GM23338 (cell line): ENCODE measurements at places on chromosomes 5 and 9. TPM values are rescaled to one million over a fixed set of nuclear protein-coding genes. Genes with fewer than 3 reads are reported as not detected.
A peak's percentile ranks its signal among the peaks of the same experiment; 100 is the strongest.

ACSL6 gene
- 3.6 and 4.6 TPM in 2 replicates for total RNA-seq

DNA sequence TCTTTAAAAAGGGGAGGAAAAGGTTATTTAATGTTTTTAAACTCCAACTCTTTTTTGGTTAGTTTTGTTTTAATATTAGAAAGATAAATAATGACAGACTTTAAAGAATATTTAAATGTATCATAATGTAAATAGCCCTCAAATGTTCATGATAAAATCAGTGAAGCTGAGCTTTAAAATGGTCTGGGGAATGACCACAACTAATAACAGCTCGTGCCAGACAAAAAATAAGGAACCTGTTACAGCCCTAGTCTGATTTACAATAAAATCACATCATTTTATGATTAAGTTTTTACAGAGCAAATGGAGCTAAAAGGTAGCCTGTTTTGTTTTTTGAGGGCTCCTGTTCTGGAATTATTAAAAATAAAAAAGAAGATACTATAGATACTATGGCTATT lies 46.1 kb downstream of the VCAN start:
- no peak overlapping the region for H3K27ac ChIP-seq
- no peaks in the 10 kb centered on the region for H3K27me3 ChIP-seq
- peaks cover 28% of the 10 kb centered on the region; the same call in 1 of the 2 replicates for H3K36me3 ChIP-seq
- no peak for DNase-seq
- no peak overlapping the region for H3K4me3 ChIP-seq

DNA sequence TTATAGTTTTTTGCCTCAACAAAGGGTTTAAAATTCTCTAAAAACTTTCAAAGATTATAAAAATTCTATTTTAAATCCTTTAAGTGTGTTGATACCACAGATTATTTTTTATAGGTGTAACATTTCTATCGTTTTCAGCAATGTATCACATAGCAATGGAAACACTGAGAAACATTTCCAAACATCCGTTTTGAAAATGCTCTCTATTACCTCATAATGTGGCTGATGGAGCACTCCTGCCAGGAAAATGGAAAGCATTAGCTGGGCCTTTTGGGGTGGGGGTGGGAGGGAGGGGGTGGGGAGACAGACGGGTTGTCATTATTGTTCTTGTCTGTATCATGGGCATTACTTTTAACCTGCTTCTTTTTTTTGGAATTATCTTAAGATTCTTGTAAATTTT lies 516.5 kb downstream of the ACTL7B start:
- H3K4me3 ChIP-seq = no peak overlapping the region
- H3K27me3 ChIP-seq = no peaks in the 10 kb centered on the region
- DNase-seq = no peak
- no peak overlapping the region for H3K27ac ChIP-seq
- H3K4me1 ChIP-seq = peaks cover 5% of the 10 kb centered on the region; the same call in 1 of the 2 replicates
- H3K36me3 ChIP-seq = no peaks in the 10 kb centered on the region

DNA sequence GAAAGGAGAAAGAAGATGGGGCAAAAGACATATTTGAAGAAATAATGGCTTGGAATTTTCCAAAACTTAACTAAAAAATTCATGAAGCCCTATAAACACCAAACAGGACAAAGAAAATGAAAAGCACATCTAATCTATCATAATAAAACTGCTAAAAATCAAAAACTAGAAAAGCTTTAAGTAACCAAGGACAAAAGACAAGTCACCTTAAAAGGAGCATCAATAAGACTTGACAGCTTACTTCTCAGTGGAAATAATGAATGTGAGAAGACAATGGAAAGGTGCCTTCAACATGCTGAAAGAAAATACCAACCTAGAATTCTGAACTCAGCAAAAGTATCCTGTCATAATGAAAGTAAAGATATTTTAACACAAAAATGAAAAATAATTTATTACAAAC lies 27.0 kb downstream of the GTF3C4 start:
- no peak for DNase-seq
- H3K27ac ChIP-seq = no peak overlapping the region
- H3K4me1 ChIP-seq = no peaks in the 10 kb centered on the region
- no peaks in the 10 kb centered on the region for H3K27me3 ChIP-seq
- no peak overlapping the region for H3K4me3 ChIP-seq

- no peaks in the 10 kb centered on the region for H3K27me3 ChIP-seq
- no peak for DNase-seq
- H3K4me3 ChIP-seq = no peak overlapping the region
- no peak overlapping the region for H3K27ac ChIP-seq
- H3K36me3 ChIP-seq = no peaks in the 10 kb centered on the region
Measured at GRCh38 chr5:90347462-90347861, 62.1 kb downstream of the CETN3 start.

- no peaks in the 10 kb centered on the region for H3K36me3 ChIP-seq
- H3K27me3 ChIP-seq = no peaks in the 10 kb centered on the region
- no peak overlapping the region for H3K4me3 ChIP-seq
- no peak overlapping the region for H3K27ac ChIP-seq
- peak; percentile 67 for DNase-seq
Measured at GRCh38 chr9:21317956-21318923, 13.1 kb upstream of the IFNA5 start.

DNA sequence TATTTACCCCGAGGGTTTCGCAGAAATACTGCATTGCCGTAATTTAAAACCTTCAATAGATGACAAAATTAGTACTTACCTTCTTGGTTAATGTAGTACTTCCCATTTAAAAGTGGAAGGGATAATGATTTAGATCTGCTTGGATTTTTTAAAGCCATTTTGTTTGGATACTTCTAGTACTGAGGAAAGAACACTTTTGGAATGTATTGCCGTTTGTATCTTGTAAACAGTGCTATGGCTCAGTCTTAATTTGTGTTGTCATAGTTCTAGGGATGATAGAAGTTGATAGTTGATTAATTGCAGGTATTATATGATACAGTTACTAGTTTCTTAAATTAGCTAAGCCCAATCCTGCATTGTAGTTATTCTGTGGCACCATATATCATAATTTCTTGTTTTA lies 33.1 kb downstream of the TNPO1 start:
- H3K27ac ChIP-seq = no peak overlapping the region
- H3K27me3 ChIP-seq = no peaks in the 10 kb centered on the region
- peaks cover 31% of the 10 kb centered on the region; the same call in 1 of the 2 replicates for H3K4me1 ChIP-seq
- DNase-seq = no peak
- H3K36me3 ChIP-seq = peaks cover 10% of the 10 kb centered on the region; the same call in 1 of the 2 replicates

- H3K27me3 ChIP-seq = no peaks in the 10 kb centered on the region
- H3K27ac ChIP-seq = no peak overlapping the region
- peaks cover 8% of the 10 kb centered on the region; the same call in 1 of the 2 replicates for H3K4me1 ChIP-seq
- no peaks in the 10 kb centered on the region for H3K36me3 ChIP-seq
- H3K4me3 ChIP-seq = no peak overlapping the region
- no peak for DNase-seq
Measured at GRCh38 chr5:137332296-137332695, 166.8 kb downstream of the SPOCK1 start.

- no peaks in the 10 kb centered on the region for H3K36me3 ChIP-seq
- H3K4me1 ChIP-seq = peaks cover 56% of the 10 kb centered on the region
- DNase-seq = peak; percentile 86
Measured at GRCh38 chr9:69173497-69173890, 583 bp upstream of the TJP2 start.

DNA sequence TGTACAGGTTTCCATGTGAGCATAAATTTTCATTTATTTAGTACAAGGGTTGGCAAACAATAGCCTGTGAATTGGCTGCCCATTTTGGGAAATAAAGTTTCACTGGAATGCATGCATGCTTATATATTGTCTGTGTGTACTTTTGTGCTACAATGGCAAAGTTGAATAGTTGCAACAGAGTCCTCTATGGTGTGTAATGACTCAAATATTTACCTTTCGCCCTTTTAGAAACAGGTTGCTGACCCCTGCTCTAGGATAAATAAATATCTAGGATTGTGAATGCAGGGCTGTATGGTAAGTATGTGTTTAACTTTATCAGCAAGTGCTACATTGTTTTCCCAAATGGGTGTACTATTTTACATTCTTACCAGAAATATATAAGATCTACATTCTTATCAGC lies 47.2 kb downstream of the XRCC4 start:
- no peaks in the 10 kb centered on the region for H3K36me3 ChIP-seq
- H3K27ac ChIP-seq = no peak overlapping the region
- no peaks in the 10 kb centered on the region for H3K27me3 ChIP-seq

DNA sequence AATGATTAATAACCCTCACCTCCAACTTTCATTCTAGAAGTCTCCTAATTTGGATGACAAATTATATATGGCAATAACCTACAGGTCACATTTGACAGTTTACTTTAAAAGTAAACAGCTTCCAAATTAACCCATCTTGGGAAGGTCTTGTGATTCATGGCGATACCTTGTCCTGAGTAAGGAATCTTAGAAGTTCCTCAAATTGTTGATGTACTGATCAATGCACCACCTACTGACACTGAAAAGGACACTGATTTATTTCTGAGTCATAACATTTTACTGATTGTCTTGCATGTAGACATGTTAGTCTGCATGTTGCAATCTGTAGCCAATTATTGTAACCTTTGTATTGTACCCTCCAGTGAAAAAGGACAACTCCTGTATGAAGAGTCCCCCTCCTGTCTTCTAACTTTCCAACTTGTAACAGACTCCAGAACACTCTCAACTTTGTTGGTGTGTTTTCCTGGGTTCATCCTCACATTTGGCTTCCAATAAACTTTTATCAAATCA lies 16.0 kb upstream of the SLC22A5 start:
- H3K27ac ChIP-seq = no peak overlapping the region
- peaks cover 12% of the 10 kb centered on the region for H3K4me1 ChIP-seq
- DNase-seq = no peak
- H3K4me3 ChIP-seq = no peak overlapping the region
- no peaks in the 10 kb centered on the region; the same call in 1 of the 2 replicates for H3K36me3 ChIP-seq
- H3K27me3 ChIP-seq = no peaks in the 10 kb centered on the region

SAPCD2 gene
- total RNA-seq = 55.1 and 60.3 TPM in 2 replicates

DNA sequence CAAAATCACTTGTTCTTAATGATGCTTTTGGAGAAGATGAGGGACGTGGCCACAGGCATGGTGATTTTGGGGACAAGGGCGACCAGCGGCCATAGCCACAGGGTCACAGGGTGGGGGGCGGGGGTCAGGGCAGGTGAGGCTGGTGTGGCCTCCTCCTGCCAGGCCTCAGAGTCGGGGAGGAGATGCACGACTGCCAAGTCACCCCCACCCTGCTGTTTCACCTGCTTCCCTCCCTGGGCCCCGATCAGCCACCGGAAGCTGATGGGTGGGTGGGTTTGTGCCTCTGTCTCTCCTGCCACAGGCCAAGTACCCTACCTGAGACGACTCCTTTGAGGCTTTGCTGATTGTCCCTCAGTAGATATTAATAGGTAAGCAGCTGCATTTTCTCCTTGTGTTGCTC lies 199.3 kb downstream of the PAX5 start:
- DNase-seq = no peak
- H3K4me3 ChIP-seq = no peak overlapping the region
- H3K27me3 ChIP-seq = no peaks in the 10 kb centered on the region
- peaks cover 3% of the 10 kb centered on the region; the same call in 1 of the 2 replicates for H3K4me1 ChIP-seq
- no peaks in the 10 kb centered on the region for H3K36me3 ChIP-seq

NTNG2 gene
- total RNA-seq = 0.39 and 1.7 TPM in 2 replicates

GRCh38 chr9:84659313-84659712 lies 10.2 kb upstream of the NTRK2 start:
- no peaks in the 10 kb centered on the region for H3K36me3 ChIP-seq
- DNase-seq = peak; percentile 40
- no peak overlapping the region for H3K27ac ChIP-seq
- H3K4me3 ChIP-seq = no peak overlapping the region

WNT8A gene
- not detected in 2 replicates for total RNA-seq

CD72 gene
- total RNA-seq = 2.7 and 4.8 TPM in 2 replicates

DNA sequence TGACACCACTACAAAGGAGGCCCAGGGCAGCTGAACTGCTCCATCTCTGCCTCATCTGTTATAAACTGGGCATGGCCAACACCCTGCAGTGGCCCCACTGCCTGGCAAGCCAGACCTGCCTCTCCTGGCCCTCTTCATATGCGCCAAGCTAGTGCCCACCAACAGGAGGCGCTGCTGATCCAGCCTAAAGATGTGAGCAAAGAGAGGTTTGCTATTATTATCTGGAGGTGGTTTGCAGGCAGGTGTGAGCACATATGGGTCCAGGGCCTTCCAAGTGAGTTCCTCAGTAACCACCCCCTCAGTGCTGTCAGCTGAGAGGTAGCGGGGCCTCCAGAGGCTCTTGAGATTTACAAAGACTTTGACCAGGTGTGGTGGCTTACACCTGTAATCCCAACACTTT lies 232.2 kb downstream of the SYK start:
- H3K4me3 ChIP-seq = no peak overlapping the region
- no peaks in the 10 kb centered on the region for H3K36me3 ChIP-seq
- H3K4me1 ChIP-seq = peaks cover 4% of the 10 kb centered on the region; the same call in 1 of the 2 replicates
- DNase-seq = peak; percentile 69
- H3K27me3 ChIP-seq = no peaks in the 10 kb centered on the region

GRCh38 chr9:69317081-69317480 lies 7.9 kb upstream of the ENTREP1 start:
- DNase-seq = no peak
- H3K36me3 ChIP-seq = 0 out of 2 replicates have a peak, but pooled peaks cover 16% of the 10 kb centered on the region
- H3K27me3 ChIP-seq = no peaks in the 10 kb centered on the region
- no peak overlapping the region for H3K27ac ChIP-seq
- peaks cover 27% of the 10 kb centered on the region for H3K4me1 ChIP-seq

SLC31A2 gene
- total RNA-seq = 1.3 and 3.8 TPM in 2 replicates

DNA sequence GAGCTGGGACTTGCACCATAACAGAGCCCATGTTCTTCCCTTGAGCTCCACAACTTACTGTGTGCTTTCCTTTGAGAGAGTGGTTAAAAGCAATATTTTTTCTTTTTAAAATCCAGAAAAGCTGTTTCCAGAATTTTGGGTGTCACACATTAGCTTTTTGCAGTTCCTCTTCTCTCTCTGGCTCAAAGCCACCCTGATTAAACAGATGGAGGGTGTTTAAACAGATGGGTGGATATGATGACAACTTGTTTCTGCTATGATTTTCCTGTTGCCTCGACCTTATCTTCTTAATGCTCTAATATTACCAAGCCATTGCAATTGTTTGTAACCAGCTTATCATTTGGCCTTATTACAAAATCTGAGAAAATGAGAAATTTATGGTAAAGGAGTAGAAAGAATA lies 22.9 kb upstream of the CFAP95 start:
- H3K4me1 ChIP-seq = no peaks in the 10 kb centered on the region
- H3K4me3 ChIP-seq = no peak overlapping the region
- DNase-seq = no peak
- no peaks in the 10 kb centered on the region for H3K27me3 ChIP-seq
- no peaks in the 10 kb centered on the region for H3K36me3 ChIP-seq

DNA sequence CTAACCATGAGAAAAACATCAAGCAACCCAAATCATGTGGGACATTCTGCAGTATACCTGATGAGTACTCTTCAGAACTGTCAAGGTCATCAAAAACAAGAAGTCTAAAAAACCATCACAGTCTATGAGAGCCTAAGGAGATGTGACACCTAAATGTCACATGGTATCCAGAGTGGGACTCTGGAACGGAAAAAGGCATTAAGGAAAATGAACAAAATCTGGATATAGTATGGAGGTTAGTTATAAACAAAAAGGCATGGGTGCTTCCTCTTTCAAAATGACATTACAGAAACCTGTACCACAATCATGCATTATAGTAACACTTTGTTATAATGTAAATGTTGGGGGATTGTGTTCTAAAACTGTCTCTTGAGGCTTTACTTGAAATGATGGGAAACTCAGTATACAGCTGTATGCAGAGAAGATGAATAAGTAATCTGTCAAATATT lies 47.4 kb downstream of the PRKACG start:
- no peak overlapping the region for H3K4me3 ChIP-seq
- no peaks in the 10 kb centered on the region for H3K27me3 ChIP-seq
- peaks cover 3% of the 10 kb centered on the region; the same call in 1 of the 2 replicates for H3K4me1 ChIP-seq
- H3K36me3 ChIP-seq = no peaks in the 10 kb centered on the region
- no peak for DNase-seq
- no peak overlapping the region for H3K27ac ChIP-seq

- no peak overlapping the region for H3K4me3 ChIP-seq
- no peak for DNase-seq
- H3K4me1 ChIP-seq = no peaks in the 10 kb centered on the region
- no peaks in the 10 kb centered on the region for H3K27me3 ChIP-seq
- no peak overlapping the region for H3K27ac ChIP-seq
Measured at GRCh38 chr9:134420281-134420845, 94.1 kb downstream of the RXRA start.
